ENCODE measurements at places on chromosomes 1 and 21. TPM values are rescaled to one million over a fixed set of nuclear protein-coding genes. Genes with fewer than 3 reads are reported as not detected.

The PLEKHN1 gene
- 7.9 TPM for total RNA-seq

The ZNF678 gene
- total RNA-seq = 10.8 TPM

The MYOG gene
- total RNA-seq = not detected

The RPE65 gene
- not detected for total RNA-seq

The LCE3E gene
- not detected for total RNA-seq

The LCE3D gene
- not detected for total RNA-seq

The DNAJC6 gene
- 7.9 TPM for total RNA-seq

The SWT1 gene
- total RNA-seq = 6.1 TPM

The OR2L3 gene
- total RNA-seq = not detected

The FCGR3A gene
- not detected for total RNA-seq

The PRAMEF10 gene
- total RNA-seq = not detected

The SLC25A34 gene
- total RNA-seq = 1.3 TPM

The APOBEC4 gene
- total RNA-seq = not detected

The IRF6 gene
- 106 TPM for total RNA-seq

The SPRR4 gene
- total RNA-seq = not detected

The IL20 gene
- not detected for total RNA-seq

The COL16A1 gene
- 49.1 TPM for total RNA-seq

The AADACL3 gene
- not detected for total RNA-seq

The STUM gene
- 0.56 TPM for total RNA-seq

The BLACAT1 gene
- total RNA-seq = 0.72 TPM

The OR2T11 gene
- total RNA-seq = not detected

The BMP8A gene
- not detected for total RNA-seq

The FNDC5 gene
- not detected for total RNA-seq

The AZIN2 gene
- total RNA-seq = 4.3 TPM

The HMCN1 gene
- total RNA-seq = 0.12 TPM

The SLC22A15 gene
- total RNA-seq = 32.4 TPM

The NEGR1 gene
- total RNA-seq = 4.1 TPM

The CFHR5 gene
- not detected for total RNA-seq

The SYPL2 gene
- total RNA-seq = not detected

The IFI44 gene
- 7.7 TPM for total RNA-seq

The TMEM269 gene
- total RNA-seq = 0.17 TPM

The NTRK1 gene
- 0.33 TPM for total RNA-seq

The NBPF6 gene
- not detected for total RNA-seq

The ARMH1 gene
- total RNA-seq = 0.96 TPM

The TMEM200B gene
- not detected for total RNA-seq

The ETNK2 gene
- total RNA-seq = 6.7 TPM

The BTG3 gene
- 53.5 TPM for total RNA-seq
